ENCODE measurements at places on chromosomes 2 and 18.

- DNase-seq = no peak
These were observed 302.3 kb downstream of the IRS1 start for GRCh38 chr2:226497146-226497909.

DNA sequence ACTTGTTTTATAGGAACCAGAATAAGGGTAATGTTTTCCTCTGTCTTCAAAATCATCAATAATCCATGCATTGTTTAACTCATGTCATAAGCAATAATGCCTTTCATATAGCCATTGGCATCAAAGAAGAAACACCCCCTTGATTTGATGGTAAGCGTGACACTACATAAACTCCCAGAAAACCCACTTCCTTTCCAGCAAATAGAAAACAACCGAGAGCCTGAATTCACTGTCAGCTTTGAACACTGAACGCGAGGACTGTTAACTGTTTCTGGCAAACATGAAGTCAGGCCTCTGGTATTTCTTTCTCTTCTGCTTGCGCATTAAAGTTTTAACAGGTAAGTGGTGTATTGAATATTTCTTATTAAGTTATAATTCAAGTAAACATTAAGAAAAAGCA lies at the start of gene ICOS:
ICOS (plus strand) TSS at position 229 of the 400 bp plus-strand sequence; CDS start at position 281, 52 bp downstream.
- DNase-seq = no peak

DNA sequence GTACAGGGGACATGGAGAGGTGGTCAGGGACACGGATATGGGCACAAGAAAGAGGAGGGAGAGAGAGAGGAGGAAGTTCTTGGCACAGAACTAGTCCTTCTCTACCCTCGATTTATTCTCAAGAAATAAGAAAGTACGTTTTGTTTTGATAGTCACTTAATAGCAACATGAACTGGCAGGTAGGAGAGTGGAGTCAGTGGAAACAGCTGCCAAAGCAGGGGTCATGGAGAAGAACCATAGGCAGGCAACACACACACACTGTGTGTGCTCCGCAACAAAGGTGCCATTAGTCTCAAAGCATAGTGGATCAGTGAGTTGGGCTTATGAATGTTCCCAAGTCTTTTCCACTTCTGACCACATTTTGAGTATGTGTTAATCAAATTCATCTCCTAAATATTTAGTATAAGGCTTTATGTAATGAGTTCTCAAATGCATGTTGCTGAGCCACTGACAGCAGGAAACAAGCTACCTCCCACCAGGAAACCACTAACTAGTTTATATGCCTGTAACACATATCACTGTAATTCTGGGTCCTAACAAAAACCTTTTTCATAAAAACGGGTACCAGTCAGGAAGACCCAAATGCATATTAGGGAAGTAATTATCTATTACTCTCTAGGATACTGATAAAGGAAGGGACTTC lies 41.1 kb downstream of the IWS1 start:
- DNase-seq = no peak

DNA sequence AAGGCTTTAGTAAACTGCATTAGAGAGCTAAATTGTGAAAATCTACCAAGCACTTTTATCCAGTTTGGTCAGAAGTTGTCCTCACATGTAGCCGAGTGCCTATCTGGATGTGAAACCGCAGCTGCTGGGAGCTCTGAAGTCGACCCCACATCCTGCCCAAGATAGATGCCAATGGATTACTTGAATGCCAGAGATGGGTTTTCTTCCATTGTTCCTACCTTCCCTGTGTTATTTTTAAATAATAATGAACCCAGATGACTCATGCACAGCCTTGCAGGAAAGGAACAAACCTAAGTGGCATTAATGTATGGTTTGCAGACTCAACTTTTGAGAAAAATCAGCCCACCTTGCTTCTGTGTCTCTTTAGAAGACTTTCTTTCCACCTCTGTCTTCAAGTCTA lies 408.5 kb downstream of the FBXO15 start:
- DNase-seq = no peak

DNA sequence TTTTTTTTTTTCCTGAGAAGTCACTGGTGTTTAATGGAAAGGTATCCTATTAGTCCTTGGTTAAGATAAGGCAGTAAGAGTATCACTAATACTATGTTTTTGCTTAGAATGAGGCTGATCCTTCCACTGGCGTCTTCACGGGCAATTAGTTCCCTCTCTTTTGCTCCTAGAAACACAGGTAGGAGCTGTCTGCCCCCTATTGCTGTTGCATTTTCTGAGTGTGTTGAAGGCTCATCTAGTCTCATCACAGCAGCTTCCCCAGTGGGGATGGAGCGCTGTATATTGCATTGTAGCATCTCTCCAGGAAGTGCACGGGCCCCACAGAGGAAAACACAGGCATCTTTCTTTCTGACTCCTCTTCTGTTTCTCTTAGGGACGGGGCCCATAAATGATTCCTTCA lies 145.0 kb downstream of the NAPG start:
- no peak for DNase-seq

DNA sequence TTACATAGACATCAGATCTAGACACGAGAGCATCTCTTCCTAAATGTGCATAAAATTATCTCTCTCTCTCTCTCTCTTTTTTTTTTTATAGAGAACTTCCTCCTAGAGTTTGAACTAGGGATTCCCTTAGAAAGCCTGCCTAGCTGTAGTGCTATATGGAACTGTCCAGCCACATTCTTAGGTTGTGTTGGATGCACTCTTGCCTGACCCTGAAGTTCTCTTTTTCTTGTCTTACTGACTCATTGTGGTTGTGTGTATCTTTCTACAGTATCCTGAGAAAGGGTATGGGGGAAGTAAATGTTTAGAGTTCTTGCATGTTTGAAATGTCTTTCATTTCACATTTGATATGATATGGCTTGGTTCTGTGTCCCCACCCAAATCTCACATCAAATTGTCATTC lies 368.2 kb downstream of the CDH2 start:
- no peak for DNase-seq

- no peak for DNase-seq
These were observed 1.7 kb downstream of the RBMS1 start for GRCh38 chr2:160491911-160492371.

DNA sequence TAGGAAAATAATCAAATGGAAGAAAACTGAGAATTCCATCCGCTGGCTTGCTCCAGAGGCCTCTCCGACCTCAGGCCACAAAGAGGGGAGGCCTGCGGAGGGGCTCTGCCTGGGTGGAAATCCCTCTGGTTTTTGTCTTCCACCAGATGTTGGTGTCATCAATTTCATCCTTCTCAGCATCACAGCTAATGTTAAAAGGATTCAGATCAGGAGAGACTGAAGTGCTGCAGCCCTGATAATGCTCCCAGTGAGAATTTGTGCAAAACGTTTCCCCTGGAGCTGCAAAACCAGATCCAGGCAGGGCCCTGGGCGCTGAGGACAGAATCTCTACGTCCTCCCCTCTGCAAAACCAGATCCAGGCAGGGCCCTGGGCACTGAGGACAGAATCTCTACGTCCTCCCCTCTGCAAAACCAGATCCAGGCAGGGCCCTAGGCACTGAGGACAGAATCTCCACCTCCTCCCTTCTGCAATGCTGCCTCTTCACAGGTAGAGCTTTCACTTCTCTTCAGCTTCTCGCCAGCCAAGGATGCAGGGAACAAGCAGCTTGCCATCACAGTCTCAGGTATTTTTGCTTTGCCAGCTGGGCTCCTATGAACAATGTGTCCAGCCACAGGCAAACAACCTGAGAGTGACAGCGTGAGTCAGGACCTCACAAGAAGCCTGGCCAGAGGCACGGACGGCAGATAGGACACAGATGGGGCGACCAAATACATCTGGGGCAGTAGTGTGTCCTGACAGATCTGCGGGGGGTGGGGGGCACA lies 81.2 kb downstream of the TMEM18 start:
- DNase-seq = no peak

GRCh38 chr2:202653890-202654289 lies 19.1 kb downstream of the FAM117B start:
- DNase-seq = no peak
